Left colon (tissue), 2 donors: ENCODE measurements at places on chromosomes 2 and 18.

- DNase-seq: no peak
Measured at GRCh38 chr2:133765658-133766057, 197.4 kb upstream of the NCKAP5 start.

DNA sequence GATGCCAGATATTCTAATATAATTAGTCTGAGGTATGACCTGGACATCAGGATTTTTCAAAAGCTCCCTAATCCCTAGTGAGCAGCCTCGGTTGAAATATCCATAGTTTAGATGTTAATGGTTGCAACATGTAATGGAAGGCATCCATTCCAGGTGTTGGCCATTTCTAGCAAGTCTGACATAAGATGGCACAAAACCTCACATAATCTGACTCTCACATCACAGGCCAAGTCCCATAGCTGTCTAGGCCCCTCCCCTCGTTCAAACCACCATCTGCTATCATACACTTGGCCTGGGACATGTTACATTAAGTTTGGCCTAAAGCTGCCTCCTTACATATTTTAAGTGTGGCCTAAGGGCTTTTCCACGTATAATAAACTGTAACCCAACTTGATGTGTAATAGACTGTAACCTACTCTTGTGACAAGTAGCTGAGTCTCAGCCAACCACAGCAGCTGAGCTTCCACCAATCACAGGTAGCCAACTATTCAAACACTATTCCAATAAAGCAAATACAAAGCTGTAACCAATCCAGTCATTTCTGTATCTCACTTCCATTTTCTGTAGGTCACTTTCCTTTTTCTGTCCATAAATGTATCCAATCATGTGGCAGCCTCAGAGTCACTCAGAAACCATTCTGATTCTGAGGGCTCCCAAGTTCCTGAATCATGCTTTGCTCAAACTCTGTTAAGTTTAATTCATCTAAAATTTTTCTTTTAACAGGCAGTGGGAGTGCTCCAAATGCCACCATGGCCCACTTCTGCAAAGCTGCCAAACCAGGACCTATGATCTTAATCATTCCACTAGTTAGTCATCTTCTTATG, 59.4 kb downstream of the ADD2 start:
- no peak for DNase-seq

DNA sequence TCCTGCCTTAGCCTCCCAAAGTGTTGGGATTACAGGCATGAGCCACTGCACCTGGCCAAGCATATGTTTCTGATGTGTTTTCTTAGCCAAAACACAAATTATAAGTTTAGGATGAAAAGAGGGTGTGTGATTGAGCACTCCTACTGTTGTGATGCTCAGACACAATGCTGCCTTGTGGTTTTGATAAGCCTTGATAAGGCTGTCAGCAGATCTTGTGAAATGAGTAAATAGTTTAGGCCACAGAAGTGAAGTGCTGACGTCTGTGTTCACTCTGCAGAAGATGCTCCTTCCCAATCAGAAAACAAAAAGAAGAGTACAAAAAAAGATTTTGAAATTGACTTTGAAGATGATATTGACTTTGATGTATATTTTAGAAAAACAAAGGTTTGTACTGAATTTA, 24.3 kb downstream of the NCAPH start:
- no peak for DNase-seq

DNA sequence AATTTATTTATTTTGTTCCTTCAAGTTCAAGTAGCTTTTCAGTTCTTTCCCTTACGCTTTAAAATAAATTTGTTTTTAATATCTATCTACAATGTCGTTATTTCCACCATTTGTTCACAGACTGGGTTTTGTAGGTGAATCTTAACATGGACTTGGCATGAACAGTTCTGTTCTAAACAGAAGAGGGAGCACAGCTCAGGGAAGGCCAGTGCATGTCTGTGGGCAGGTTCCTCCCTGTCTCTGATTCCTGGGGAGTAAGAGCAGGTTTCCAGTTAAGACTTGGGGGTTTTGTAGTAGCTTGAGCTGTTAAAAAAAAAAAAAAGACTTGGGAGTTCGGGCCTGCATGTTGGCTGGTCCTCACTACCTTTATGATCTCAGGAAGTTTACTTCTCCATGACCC, 11.1 kb downstream of the TTL start:
- DNase-seq: no peak

DNA sequence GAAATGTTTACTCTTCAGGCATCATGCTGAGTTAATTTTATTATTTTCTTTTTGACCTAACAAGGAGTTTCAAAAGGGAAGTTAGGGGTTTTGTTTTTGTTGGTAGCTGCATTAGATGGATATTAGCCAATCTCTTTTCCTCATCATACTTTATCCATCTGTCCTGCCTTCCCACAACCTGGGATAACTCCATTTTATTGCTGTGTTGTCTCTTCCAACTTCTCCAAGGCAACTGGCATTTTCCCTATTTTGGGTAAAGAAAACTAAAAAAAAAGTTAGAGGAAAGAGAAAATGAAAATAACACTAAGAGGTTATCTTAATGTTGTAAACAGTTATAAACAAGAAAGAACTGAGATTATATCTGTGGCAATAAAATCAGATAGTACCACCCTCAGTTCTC, 147.0 kb downstream of the PID1 start:
- no peak for DNase-seq

DNA sequence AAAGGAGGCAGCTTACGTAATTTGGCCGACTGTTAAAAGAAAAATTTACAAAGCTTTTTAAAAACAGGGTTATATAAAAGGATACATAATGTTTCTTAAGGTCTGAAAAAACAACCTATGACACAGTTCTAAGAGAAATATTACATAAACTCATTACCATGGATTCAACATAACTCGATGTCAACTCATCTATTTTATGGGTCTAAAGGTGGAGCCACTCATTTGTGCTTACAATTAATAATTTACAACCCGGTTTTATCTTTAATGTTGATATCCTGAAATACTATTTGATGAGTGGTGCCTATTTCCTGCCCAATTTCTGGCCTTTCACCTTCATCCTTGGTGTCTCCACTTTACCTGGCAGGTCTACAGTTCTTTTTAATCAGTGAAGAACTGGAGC, 15.1 kb downstream of the USP40 start:
- no peak for DNase-seq

- DNase-seq: no peak
Measured at GRCh38 chr18:24130494-24130893, 8.4 kb upstream of the CABYR start.

DNA sequence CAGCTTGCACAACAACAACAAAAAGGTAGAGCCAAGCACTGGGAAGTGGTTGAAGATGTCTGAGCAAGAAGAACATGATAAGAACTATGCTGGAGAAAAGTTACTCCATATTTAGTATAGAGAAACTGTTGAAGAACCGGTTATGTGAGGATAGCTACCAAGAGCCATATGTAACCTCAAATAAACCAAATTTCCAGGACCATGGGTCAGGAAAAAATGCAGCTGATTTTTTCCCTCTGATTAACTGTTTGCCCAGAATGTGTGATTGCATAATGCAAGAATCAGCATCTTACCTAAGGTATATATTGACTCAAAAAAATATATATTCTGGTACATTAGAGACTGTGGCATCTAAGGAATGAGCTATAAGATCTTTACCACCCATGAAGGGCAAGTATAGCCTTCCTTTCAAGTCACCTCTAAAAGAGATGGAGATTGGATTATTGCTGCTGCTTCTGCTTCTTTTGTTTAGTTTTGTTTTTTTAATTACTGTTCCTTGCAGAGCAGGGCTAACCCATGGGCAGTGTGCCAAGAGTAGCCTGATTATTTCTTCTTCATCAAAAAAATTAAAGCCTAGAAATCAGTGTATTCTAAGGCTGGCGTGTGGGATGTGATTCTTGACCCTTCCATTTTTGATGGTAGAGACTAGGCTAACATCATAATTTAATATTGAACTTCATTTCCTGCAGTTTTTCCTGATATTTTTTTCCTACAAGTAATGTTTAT, 76.9 kb upstream of the MAP3K20 start:
- DNase-seq: no peak

- no peak for DNase-seq
Measured at GRCh38 chr2:36549165-36549574, 48.8 kb downstream of the FEZ2 start.

- no peak for DNase-seq
Measured at GRCh38 chr2:12035029-12035720, 288.7 kb downstream of the LPIN1 start.

DNA sequence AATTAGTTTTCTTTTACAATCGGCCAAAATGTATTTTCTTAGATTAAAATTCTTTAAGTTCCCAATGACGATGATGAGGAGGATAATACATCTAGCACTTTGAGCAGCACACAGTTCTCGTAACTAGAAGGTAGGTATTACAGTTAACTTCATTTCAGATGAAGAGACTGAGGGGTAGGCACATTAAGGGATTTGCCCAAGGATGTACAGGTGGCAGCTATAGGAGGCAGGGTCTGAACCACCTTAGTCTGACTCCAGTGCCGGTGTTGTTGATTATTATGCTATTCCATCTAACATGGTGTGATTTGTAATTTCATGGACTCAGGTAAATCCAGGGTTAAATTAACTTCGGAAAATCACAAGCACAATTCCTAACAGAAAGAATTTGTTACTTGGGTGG, 1.1 kb downstream of the CD28 start:
- no peak for DNase-seq

DNA sequence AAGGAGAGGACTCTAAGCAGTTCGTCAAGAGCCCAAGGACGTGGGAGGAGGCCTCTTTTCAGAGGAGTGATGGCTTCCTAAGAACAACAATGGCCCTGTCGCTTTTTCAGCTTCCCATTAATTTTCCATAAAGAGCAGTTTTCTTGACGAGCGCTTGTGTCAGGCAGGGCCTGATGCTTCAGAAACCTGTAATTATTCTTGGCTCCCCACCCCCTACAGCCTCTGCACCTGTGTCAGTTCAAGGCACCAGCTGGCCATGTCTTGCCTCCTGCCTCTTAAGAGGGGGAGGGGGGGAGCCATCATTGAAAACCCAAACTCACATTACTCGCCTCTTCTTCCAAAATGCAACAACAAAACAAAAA, 32.3 kb downstream of the KLF7 start:
- no peak for DNase-seq

GRCh38 chr2:120134263-120134662, 88.9 kb downstream of the TMEM185B start:
- DNase-seq: no peak

DNA sequence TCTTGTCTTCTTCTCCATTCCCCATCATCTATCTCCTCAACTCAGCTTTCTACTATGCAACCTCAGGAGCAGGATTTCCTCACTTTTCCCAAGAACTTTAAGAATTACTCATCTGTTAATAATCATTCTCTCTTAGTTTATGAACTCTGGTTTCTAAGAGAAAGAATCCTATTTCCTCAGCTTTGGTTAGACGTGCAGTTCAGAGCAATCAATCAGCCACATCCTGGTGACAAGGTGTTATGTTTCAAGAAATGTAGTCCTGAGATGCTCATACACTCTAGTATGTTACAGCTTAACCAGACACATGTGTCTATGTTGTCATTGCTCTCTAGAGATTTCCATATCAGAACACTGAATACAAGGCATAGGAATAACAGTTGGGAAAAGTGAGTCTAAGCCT, 277.9 kb downstream of the MBD2 start:
- DNase-seq: no peak

- no peak for DNase-seq
Measured at GRCh38 chr18:80191264-80191663, 56.0 kb downstream of the PARD6G start.

DNA sequence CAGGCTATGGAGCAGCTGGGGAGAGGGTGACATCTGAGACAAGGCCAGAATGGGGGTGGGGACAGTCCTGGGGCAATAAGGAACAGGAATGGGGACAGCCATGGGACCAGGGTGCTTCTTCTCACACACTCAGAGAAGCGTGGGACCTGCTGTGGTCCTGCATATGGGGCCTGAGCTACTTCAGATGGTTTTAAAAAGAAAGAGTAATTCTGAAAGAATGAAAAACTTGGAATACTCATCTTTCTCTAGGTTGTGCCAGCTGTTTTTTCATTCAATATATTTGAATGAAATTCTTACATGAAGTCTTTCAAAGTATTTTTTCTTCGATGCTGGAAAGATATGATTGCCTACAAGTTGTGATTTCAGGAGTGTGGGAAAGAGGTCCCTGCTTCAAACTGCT, 227.5 kb upstream of the APCDD1 start:
- DNase-seq: no peak

DNA sequence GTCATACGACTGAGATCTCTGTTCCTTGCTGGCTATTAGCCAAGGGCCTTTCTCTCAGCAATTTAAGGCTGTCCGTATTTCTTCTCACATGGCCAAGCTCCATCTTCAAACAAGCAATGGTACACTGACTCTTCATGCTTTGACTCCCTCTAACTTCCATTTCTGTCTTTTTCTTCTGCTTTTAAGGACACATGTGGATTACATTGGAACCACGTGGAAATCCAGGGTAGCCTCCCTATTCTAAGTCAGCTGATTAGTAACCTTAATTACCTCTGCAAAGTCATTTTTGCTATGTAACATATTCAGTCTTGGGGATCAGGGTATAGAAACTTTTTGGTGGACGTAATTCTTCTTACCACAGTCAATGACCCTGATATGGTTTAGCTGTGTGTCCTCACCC, 41.5 kb upstream of the ZNF396 start:
- no peak for DNase-seq

DNA sequence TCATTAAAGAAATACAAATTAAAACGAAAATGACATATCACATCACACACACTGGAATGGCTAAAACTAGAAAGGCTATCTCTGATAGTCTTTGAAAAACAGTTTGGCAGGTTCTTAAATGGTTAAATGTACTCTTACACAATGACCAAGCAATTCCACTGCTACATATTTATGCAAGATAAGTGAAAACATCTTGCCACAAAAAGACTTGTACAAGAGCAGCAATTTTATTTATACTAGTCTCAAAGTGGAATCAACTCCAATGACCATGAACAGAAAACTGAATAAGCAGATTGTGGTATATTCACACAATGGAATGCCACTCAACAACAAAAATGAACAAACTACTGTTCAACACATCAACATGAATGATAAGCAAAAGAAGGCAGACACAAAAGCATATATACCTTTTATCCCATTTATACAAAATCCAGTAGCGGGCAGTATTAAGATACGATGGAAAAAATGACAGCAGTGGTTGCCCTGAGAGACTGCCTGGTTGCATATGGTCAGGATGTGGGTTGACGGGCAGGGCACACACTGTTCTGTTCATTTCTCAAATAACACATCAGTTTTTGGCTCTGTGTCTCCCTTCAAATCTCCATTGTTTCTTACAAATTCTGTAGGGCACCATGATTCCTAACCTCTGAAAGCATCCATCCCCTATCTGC, 25.4 kb downstream of the SP100 start:
- no peak for DNase-seq

DNA sequence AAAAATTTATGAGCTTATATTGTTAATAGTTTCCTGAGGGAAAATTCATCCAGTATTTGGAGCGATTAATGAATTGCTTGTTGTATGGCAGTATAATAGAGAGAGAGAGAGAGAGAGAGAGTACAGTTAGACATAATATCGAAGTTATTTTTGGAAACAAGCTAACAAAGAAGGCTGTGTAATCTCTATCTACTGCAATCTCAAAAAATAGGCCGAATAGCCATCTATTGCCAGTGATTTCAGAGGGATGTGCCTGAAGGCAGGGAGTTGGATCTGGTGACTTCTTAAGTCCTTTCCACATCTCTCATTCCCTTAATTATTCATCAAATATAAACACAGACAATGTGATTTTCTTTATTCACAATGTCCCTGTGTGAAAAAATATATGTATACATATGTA, 433.1 kb upstream of the RAB12 start:
- DNase-seq: no peak
